Ovary (tissue), 10 donors: ENCODE measurements at places on chromosomes 7 and 10.

DNA sequence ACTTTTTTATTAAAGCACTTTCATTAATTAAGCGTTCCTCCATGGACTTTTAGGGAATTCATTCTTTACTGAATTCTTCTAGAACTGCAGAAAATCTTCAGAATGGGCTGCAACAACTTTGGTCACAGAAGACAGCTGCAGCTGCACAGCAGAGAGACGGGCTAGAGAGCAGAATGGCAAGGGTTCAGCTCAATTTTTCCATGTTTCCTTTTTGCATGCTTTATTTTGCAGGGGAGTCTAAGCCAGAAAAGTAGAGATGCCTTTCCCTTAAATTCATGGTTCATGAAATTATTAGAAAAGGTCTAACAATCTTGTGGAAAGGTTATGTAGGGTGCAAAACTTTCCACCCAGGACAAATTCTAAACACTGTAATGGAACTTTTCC is 15.4 kb upstream of the ANKRD1 start:
- DNase-seq: no peak

DNA sequence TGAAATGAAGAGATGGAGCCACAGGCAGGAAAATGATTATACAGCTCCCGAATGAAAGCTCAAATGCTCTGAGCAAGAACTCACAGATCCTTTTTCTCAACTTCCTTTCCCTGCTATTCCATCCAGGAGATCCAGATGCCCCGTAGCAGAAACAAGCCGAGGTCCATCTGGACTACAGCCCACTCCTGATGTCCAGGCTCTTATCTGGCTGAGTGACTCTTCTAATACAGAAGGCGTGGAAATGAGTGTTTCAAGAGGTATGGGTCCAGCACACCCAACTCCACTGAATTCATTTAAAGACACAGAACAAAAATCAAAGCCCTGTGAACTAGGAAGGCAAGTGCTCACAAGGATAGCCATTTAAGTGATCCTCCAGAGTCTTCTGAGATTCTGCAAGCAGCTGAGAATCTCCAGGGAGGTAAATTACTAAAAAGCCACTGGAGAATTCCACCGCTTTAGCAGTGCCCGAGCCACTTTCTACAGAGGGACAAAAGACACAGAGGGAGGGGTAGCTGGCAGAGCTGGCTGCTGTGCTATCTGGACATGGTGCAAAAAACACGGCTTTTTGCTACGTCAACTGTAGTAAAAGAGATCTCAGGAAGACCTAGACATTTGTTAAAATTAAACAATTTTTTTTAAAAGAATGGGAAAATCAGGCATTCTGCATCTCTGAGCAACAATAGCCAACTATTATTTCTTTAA is 24.5 kb downstream of the FAM171A1 start:
- DNase-seq: peak; percentile 25

DNA sequence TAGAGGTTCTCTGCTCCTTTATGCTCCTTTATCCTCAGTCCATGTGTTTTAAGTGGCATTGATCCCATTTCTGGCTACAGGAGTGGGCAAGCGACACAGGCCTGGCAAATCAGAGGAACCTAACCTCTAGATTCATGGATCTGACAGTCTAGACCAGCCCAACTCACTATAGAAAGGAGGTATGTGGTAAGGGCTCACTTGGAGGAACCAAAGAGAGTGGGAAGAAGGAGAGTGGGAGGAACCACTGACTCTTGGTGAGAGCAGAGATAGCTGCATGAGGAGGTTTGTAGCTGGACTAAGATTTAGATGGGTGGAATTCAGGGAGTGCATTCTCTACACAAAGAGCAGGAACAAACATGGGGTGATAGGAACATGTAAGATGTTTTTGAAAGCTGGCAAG is 11.6 kb upstream of the FRAT1 start:
- no peak for DNase-seq

DNA sequence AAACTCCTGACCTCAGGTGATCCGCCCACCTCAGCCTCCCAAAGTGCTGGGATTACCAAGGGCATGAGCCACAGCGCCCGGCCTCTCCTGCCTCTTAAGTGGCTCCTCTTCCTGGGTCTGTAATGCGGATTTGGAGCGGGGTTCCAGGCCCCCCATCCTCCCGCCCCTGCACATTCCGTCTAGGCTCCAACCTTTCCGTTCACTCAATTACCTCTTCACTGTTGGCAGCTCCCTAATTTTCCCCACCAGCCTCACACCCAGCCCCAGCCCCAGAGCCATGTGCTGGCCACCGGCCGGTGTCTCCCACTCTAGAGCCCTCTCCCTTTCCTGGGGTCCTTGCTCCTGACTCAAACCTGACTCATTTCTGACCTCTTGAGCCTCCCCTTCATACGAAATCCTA is 16.6 kb downstream of the ASB13 start:
- no peak for DNase-seq

DNA sequence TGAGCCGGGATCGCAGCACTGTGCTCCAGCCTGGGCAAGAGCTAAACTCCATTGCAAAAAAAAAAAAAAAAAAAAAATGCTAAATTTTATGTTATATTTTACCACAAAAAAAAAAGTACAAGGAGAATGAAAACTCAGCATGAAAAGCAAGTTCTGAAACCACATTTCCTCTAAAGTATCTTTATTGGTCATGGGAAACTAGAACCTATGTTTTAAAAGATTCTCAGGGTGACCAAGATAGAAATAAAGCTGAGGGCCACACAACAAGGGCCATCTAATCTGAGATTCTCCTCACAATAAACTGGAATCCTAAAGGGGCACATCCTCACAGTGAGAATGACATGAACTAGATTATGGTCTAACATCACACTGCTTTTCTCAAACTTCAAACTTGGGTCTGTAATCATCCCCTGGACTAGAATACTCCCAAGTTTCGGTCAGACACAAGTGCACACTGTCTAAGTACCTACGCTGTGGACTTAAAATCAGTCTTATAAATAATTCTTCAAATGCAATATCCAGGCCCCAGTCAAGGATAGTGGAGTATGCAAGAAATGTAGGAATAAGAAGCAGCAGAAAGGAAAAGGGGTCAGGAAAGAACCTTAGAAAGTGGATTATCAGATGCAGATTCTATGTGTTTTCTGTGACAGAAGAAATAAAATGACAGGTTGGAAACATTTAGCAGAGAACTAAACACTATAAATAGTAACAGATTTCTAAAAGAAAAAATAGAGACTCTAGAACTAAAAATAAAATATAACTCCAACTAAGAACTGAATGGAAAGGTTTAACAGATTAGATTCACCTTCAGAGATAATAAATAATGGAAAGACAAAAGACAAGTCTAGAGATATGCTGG is 49.9 kb downstream of the COA1 start:
- DNase-seq: no peak

DNA sequence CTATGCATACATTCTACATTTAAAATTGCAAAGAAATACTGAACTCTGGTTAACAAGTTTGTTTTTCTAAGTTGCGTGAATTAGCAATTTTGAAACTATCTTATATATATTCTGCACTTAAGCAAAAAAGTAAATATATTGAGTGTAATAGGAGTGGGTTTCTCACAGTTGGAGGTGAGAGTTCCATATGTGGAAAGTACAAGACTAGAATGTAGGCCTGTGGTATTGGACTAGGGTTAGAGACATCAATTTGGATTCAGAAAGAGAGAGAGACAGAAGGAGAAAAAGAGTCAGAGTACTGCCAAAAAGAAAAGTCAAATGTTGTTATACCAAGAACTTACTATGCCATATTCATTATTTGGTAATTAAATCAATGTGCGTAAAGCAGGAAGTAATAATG is 47.3 kb upstream of the ITGB8 start:
- no peak for DNase-seq

DNA sequence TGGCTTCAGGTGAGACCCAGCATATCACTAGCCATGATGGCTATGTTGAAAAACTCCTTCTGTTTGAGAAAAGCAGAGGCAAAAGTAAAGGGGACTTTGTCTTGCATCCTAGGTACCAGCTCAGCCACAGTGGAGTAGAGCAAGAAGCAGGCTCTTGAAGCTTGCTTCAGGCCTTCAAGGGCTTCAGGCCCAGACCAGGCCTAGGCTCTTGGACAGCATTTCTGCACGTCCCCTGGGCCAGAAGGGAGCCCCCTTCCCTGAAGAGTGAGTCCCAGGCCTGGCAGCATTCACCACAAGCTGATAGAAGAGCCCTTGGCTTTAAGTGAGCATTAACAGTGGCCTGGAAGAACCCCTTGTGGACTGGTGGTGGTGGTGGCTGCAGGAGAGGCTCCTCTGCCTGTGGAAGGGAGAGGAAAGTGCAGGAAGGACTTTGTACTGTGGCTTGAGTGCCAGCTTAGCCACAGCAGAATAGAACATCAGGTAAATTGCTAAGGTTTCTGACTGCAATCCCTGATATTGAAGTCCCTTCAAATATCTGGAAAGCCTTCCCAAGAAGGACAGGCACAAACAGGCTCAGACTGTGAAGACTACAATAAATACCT is 28.1 kb upstream of the FAM171A1 start:
- no peak for DNase-seq

- no peak for DNase-seq
Measured at GRCh38 chr10:132610071-132610701, 72.6 kb downstream of the INPP5A start.

- no peak for DNase-seq
Measured at GRCh38 chr10:30985512-30985911, 46.2 kb downstream of the ZNF438 start.

DNA sequence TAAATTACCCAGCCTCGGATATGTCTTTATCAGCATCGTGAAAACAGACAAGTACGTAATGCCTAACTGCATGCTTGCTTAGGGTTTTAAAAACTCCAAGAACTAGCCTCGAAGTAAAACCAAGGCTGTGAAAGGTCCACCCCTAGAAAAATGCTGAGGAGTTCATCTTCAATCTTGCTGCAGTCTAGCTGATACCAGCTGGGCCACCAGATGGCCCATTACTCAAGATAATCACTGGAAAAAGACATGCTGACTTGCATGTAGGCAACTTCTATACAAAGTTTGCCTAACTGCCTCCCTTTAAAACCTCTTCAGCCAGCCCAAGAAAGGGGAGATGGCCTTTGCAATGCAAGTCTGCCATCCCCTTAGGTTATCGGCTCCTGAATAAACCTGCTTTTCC is 614.1 kb downstream of the GALNT17 start:
- DNase-seq: no peak

DNA sequence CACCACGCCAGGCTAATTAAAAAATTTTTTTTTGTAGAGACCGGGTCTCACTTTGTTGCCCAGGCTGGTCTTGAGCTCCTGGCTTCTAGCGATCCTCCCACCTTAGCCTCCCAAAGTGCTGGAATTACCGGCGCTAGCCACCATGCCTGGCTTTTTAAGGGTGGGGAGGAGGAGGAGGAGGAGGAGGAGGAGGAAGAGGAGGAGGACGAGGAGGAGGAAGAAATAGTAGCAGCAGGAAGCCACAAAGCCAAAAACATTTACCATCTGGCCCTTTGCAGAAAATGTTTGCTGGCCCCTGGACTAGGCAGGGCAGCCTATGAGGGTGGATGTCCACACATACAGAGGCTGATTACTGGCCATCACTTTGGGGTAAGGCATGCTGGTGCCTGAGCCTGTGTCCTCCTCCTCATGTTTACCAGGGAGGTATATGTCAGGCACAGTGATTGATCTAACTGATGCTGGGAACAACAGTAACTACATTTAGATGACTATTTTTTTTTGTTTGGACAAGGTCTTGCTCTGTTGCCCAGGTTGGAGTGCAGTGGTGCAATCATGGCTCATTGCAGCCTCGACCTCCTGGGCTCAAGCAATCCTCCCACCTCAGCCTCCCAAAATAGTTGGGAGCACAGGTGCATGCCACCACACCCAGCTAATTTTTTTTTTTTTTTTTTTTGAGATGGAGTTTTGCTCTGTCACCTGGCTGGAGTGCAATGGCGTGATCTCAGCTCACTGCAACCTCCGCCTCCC is 122.1 kb downstream of the HIP1 start:
- DNase-seq: no peak

DNA sequence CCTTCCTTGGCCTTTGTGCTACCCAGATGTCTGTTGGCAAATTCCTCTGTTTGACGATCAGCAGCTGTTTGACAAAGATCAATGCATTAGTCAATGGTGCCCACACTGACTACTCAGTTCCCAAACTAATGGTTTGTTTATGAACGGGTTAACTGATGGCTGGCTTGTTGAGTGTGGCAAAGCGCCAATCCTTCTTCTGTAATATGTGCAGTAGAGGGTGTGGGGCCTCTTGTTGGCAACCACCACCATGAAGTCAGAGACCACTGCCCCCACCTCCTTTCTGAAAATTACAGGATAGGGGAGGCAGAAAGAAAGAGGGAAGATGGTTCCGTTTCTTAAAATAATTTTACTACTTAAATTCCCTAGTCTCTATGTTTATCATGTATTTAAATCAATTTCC is 2.6 kb upstream of the PLCE1 start:
- no peak for DNase-seq

- DNase-seq: no peak
Measured at GRCh38 chr7:134943785-134944400, 42.4 kb upstream of the AGBL3 start.

DNA sequence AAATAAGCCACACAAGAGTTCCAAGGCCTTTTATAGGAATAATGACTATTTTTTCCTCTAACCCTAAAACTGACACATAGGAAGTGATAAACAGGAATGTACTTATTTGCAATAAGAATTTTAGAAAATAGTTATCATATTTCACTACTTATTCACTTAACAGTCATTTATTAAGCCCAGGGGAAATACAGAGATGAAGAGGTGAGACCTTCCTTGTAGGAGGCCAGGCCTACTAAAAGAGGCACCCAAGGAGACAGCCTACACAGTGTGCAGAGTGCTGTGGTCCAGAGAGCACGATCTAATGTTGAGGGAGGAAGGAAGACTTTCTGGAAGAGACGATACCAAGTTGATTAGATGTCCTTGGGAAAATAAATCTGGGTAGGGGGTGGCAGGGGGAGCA is 45.0 kb upstream of the PPP1R3C start:
- no peak for DNase-seq

GRCh38 chr7:129008645-129009414 is 46.1 kb downstream of the TNPO3 start:
- DNase-seq: no peak

GRCh38 chr7:6022707-6023106 is 8.5 kb upstream of the ANKRD61 start:
- no peak for DNase-seq

GRCh38 chr7:67912437-67912836 is 915.8 kb downstream of the TYW1 start:
- no peak for DNase-seq

DNA sequence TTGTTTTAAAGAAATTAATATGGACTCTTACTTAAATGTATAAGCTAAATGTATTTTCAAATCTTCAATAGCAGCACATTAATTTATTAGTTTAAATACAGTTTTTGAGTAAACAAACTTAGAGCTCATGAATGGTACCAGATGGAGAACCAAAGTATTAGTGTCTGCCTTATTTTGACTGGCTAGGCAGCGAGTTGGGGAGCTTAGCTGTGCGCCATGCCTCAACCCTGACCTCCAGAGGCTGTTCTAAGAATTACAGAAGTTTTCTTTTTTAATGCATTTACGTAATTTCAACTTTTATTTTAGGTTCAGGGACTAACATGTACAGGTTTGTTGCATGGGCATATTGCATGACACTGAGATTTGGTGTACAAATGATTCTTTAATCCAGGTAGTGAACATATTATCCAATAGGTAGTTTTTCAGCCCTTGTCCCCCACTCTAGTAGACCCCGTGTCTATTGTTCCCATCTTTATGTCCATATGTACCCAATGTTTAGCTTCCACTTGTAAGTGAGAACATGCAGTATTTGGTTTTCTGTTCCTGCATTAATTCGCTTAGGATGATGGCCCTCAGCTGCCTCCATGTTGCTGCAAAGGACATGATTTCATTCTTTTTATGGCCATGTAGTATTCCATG is 166.8 kb downstream of the IQUB start:
- no peak for DNase-seq

GRCh38 chr10:12466704-12467305 is 117.5 kb downstream of the CAMK1D start:
- DNase-seq: no peak
